Vagina (tissue), 2 donors: ENCODE measurements at places on chromosomes 2 and 18. TPM values are rescaled to one million over a fixed set of nuclear protein-coding genes. Genes with fewer than 3 reads are reported as not detected.

Gene ING5
- total RNA-seq = 41.5 TPM

Gene PAX8
- 1.7 TPM for total RNA-seq

DNA sequence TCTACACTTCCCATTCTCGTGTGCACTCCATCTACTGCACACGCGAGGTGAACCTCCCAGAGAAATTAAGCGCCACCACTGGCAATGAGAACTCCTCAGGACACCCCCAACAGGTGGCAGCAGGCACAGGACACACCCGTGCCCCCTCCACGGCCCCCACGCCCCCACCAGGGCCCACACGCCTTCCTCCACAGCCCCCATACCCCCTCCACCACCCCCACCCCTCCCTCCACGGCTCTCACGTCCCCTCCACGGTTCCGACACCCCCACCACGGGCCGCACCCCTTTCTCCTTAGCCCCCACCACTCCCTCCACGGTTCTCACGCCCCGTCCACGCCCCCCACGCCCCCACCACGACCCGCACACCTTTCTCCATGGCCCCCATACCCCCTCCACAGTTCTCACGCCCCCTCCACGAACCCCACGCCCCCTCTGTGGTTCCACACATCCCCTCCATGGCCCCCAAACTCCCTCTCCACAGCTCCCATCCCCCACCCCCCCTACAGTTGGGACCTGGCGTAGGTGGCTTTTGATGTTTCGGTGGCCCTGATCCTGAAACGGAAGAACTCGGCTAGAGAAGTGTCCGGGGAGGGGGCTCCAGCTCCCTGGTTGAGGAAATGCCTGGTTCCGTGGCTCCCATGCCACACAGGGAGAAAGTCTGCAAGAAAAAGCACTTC is 110.8 kb downstream of the ZNF516 start:
- peaks cover 61% of the 10 kb centered on the region for H3K4me1 ChIP-seq
- no peaks in the 10 kb centered on the region for H3K27me3 ChIP-seq
- H3K27ac ChIP-seq = peak overlapping the region; percentile 53
- H3K4me3 ChIP-seq = no peak overlapping the region
- no peak for DNase-seq

DNA sequence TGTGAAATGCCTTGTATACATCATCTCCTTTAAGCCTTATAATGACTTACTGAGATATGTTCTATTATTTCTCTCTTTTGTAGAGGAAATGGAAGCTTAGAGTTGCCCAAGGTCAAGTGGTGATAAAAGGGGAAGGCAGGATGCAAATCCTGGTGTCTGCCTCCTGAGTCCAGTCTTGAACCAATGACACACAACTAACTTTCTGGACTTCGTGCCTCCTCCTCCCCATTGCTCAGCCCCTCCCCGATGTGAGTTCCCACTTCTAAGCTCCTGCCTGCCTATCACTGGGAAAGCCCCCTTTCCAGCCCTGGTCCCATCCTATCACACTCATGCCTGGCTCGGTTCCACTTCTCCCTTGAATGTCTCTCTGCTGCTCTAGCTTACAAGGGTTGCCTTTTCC is 6.9 kb upstream of the CTIF start:
- no peak for DNase-seq
- H3K4me3 ChIP-seq = no peak overlapping the region
- no peak overlapping the region for H3K27ac ChIP-seq
- H3K27me3 ChIP-seq = no peaks in the 10 kb centered on the region
- H3K36me3 ChIP-seq = no peaks in the 10 kb centered on the region
- H3K4me1 ChIP-seq = no peaks in the 10 kb centered on the region

- H3K36me3 ChIP-seq = no peaks in the 10 kb centered on the region
- DNase-seq = no peak
- no peak overlapping the region for H3K4me3 ChIP-seq
- peaks cover 35% of the 10 kb centered on the region for H3K4me1 ChIP-seq
- peak overlapping the region; percentile 10 for H3K27ac ChIP-seq
Observed at GRCh38 chr2:113245276-113245711, 33.4 kb downstream of the PAX8 start.

DNA sequence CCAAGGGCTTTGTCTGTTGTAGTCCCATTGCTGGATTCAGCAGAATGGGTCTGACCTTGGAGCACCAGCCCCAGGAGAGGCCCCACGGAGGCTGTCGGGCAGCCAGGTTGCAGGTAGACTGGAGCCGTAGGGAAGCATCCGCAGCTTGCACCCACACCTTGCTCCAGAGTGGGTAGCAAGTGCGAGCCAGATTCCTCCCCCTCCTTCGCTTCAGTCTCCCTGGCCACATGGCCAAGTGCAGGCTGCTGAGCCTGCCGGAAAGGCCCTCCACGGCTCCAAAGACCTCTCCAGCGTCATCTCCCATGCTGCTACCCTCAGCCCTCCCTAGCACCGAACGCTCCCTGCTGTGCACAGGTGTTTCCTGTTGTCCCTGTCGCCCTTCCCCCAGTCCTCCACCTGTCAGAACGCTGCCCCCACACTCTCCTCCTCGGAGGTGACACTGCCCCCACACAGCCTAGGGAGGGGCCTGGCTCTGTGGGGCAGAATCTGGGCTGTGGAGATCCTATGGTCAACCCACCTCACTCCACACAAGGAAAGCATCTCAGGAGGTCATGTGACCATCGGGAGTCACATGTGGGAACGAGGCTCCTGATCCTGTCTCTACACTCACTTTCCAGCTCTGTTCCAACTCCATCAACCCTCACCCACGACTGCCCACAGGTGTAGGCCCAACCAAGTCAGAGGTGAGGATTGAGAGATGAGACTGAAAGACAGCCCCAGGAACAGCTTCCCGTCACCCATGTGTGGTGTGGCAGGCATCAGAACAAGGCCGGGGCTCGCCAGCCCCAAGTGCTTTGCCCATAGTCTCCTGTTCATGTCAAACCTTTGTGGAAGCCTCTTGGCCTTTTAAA is 8.3 kb downstream of the KCNF1 start:
- H3K27me3 ChIP-seq = no peaks in the 10 kb centered on the region
- no peaks in the 10 kb centered on the region for H3K36me3 ChIP-seq
- H3K27ac ChIP-seq = no peak overlapping the region

Gene KIF3C
- 9.3 TPM for total RNA-seq

- no peaks in the 10 kb centered on the region for H3K27me3 ChIP-seq
- no peak overlapping the region for H3K27ac ChIP-seq
- H3K4me1 ChIP-seq = no peaks in the 10 kb centered on the region
- DNase-seq = no peak
Observed at GRCh38 chr2:236130349-236130998, 37.7 kb downstream of the GBX2 start.

DNA sequence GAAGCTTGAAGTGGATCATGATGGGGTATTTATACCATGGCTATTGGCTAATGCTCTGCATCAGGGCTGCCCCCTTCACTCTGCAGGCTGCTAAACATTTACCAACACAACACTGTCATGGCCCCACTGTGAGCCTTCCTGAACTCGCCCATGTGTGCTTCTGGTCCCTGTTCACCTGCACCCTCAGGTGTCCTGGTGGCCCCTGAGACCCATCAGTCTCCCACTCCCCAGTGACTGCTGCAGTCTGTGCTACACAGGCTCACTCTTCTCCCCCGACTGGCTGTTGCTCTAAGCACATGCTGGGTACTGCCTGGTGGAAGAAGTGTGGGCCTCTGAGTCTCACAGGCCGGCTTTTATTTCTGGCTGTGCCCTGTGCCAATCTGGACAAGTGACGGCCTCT is 183.0 kb upstream of the HS6ST1 start:
- H3K4me3 ChIP-seq = no peak overlapping the region
- peak; percentile 69 for DNase-seq
- no peaks in the 10 kb centered on the region for H3K36me3 ChIP-seq

DNA sequence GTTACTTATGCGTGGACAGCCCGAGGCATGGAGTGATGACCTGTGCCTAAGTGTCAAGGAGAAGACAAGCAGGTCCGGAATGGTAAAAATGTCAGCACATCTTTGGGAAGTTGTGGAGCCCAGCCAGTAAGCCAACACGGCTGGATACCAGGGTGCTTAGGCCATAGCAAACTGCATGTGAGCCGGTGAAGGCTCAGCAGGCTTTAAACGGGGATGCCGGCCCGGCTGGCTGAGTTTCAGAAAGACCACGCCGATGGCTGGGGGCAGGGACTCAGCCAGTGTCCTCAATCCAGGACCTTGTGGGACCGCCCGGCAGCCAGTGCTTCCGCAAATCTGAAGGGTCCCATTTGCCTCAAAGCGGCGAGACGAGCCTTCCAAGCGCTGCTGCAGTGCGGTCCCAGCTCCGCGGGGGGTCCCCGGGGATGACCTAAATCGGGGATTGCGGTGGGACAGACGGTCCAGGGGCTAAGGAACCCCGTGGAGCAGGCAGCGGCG is 946 bp upstream of the AGAP1 start:
- H3K4me1 ChIP-seq = peaks cover 29% of the 10 kb centered on the region
- no peaks in the 10 kb centered on the region for H3K36me3 ChIP-seq
- H3K27me3 ChIP-seq = no peaks in the 10 kb centered on the region
- peak overlapping the region; percentile 80 for H3K4me3 ChIP-seq
- H3K27ac ChIP-seq = peak overlapping the region; percentile 81

- no peaks in the 10 kb centered on the region for H3K36me3 ChIP-seq
- no peak for DNase-seq
- no peak overlapping the region for H3K27ac ChIP-seq
- no peaks in the 10 kb centered on the region for H3K27me3 ChIP-seq
- H3K4me3 ChIP-seq = no peak overlapping the region
Observed at GRCh38 chr2:181268174-181268867, 188.9 kb upstream of the ITGA4 start.

DNA sequence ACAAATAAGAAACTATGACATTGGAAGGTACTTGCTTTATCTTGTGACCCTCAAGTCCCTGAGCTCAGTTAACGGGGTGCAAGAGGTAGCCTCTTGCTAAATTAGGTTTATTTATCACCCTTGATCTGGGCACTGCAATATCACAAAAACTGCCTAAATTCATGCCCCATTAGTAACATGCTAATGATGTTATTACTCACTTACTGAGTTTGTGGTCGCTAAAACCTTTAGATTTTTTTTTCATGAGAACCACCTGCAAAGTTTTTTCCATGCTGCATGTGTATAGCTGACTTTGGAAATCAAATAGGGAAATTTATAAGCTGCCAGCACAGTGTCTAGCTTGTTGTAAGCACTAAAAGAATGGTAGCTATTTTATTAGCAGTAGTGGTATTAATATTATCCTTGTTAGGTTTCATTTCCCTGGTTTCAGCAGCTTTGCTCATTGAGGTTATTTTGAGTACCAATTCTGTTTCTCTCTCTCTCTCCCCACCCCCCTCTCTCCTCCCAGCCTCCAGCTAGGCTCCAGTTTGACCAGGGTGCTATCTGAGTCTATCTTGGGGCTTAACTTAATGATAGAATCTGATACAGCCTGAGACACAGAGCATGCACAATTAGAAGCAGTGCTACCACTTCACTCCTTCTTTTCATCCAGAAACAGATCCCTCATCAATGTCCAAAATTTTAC is 88.7 kb upstream of the ATP8B1 start:
- H3K27ac ChIP-seq = no peak overlapping the region
- H3K36me3 ChIP-seq = no peaks in the 10 kb centered on the region
- no peaks in the 10 kb centered on the region for H3K27me3 ChIP-seq
- no peak overlapping the region for H3K4me3 ChIP-seq
- no peaks in the 10 kb centered on the region for H3K4me1 ChIP-seq

DNA sequence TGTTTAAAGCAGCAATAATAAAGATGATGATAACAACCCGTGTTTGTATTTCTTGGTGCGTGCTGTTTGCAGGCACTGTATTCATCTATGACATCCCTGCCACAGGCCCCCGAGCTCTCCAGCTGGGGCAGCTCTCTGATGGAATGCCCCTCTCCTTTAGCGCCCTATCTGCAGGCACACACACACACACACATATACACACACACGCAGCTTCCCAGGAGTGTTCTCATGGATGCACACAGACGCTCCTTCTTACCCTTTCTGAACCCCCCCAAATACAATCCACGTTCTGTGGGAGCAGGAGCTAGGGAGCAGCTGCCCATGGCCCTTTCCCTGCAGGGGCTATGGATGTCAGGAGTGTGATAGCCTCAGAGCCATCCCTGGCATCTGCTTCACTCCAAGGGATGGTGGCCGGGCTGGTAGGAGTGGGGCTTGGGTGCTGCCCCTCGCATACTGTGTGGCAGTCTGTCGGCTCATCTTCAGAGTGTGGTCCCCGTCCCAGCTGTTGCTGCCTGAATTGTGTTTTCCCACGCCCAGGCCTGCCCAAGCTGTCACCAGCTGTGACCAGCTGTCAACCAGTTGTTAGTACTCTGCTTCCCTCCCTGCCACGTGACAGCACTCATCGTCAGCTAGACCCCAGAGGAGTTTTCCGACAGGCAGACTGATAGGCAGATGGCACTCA is 50.8 kb upstream of the MYCN start:
- H3K4me3 ChIP-seq = no peak overlapping the region
- no peaks in the 10 kb centered on the region for H3K27me3 ChIP-seq
- no peaks in the 10 kb centered on the region for H3K4me1 ChIP-seq
- H3K36me3 ChIP-seq = no peaks in the 10 kb centered on the region
- DNase-seq = no peak

Gene CNPPD1
- 32.2 TPM for total RNA-seq
